ENCODE measurements at places on chromosomes 4 and X.

DNA sequence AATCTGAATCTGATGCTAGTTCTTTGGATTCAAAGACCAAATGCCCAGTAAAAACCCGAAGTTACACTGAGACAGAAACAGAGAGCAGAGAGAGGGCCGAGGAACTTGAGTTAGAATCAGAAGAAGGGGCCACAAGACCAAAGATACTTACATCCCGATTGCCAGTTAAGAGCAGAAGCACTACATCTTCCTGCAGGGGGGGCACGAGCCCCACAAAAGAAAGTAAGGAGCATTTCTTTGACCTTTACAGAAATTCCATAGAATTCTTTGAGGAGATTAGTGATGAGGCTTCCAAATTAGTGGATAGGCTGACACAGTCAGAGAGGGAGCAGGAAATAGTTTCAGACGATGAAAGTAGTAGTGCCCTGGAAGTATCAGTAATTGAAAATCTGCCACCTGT, 309.3 kb downstream of the ANK2 start:
- DNase-seq = no peak

DNA sequence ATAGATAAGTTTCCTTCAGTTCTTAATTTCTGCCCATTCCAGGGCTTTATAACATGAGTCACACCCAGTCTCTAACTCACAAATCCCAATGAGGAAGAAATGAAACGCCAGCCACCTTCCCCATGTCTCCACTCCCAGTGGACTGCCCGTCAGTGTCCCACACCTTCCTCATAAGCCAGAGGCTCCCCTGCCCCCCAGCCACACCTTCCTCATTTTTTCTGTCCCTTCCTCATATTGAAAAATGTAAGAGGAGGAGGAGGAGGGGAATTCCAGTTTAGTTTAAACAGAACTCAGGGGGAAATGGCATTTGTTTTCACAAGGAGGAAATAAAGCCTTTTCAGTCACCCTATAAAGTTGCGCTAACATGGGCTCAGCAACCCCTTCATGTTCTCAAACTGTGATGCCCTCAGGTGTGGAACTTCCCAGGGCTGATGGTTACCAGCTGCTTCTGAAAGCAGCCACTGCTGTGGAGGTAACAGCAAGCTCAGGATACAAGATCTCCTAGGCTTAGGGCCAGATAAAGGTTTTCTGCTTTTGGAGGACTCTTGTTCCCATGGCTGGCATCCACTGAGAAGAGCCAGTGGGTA, 97.8 kb downstream of the PARM1 start:
- DNase-seq = no peak

- no peak for DNase-seq
Observed at GRCh38 chr4:30945586-30945985, 225.4 kb downstream of the PCDH7 start.

DNA sequence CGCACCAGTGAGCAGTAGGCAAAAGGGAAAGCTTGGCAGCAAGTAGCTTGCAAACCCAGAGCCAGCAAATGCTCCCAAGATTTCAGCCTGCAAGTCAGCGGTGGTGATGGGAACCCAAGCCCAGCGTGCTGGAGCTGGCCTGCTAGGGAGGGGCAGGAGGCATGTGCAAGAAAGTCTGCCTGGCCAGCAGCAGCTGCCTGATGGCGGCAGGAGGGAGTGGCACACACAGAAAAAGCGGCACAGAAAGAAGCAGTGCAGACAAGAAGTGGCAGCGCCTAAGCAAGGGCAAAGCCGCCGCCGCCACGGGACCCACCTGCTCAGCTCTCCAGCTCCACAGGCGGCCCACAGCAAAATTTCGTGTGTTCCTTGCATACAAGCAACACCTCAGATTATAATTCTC, 1206.5 kb upstream of the PABPC4L start:
- DNase-seq = no peak

- DNase-seq = no peak
Observed at GRCh38 chr4:167541286-167541685, 307.0 kb upstream of the SPOCK3 start.

- no peak for DNase-seq
Observed at GRCh38 chr4:126779001-126779400, 853.8 kb upstream of the INTU start.

GRCh38 chr4:478373-478772, 20.6 kb downstream of the ZNF721 start:
- no peak for DNase-seq

- no peak for DNase-seq
Observed at GRCh38 chr4:151962138-151962823, 201.5 kb upstream of the GATB start.

- peak; percentile 93 for DNase-seq
Observed at GRCh38 chrX:53441531-53442321, 7.6 kb upstream of the HSD17B10 start.

- DNase-seq = no peak
Observed at GRCh38 chr4:108336076-108336475, 167.3 kb upstream of the LEF1 start.

- DNase-seq = no peak
Observed at GRCh38 chrX:20472620-20473258, 206.0 kb upstream of the RPS6KA3 start.

GRCh38 chr4:67558493-67558892, at the start of gene STAP1:
Gene STAP1 (plus strand): TSS chr4:67558727. CDS start chr4:67558810, 83 bp downstream.
- DNase-seq = no peak

GRCh38 chrX:72308566-72309296, 3.0 kb upstream of the CITED1 start:
- peak; percentile 62 for DNase-seq
